ENCODE measurements at places on chromosomes 5 and 9. TPM values are rescaled to one million over a fixed set of nuclear protein-coding genes. Genes with fewer than 3 reads are reported as not detected.

GRCh38 chr5:42840842-42841567 lies 29.3 kb upstream of the SELENOP start:
- no peaks in the 10 kb centered on the region for H3K27me3 ChIP-seq
- no peak overlapping the region for H3K4me3 ChIP-seq
- peaks cover 26% of the 10 kb centered on the region for H3K4me1 ChIP-seq
- H3K27ac ChIP-seq, result peak overlapping the region; percentile 21
- no peaks in the 10 kb centered on the region for H3K36me3 ChIP-seq
- DNase-seq, result no peak

DNA sequence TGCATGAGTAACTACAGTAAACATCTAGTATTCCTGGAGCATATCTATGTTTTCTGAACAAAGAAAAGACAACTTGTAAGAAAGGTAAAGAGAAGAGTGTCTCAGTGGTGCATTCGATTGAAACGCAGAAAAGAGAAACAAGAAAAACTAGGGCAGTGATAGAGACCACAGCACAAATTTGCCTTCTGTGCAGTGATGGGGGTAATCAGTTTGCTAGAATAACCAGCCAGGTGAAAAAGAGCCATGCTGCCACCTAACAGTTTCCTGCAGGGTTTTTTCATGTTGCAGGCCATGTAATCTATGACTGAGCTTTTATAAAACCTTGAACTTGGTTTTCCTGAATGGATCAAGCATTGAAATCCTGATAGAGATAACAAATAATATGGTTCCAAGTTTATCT lies 198.4 kb upstream of the MEF2C start:
- H3K4me3 ChIP-seq, result no peak overlapping the region
- no peak overlapping the region for H3K27ac ChIP-seq
- no peaks in the 10 kb centered on the region for H3K4me1 ChIP-seq
- H3K36me3 ChIP-seq, result no peaks in the 10 kb centered on the region
- no peak for DNase-seq

SPATA31A6 gene
- total RNA-seq, result not detected

SYK gene
- not detected for total RNA-seq

DNA sequence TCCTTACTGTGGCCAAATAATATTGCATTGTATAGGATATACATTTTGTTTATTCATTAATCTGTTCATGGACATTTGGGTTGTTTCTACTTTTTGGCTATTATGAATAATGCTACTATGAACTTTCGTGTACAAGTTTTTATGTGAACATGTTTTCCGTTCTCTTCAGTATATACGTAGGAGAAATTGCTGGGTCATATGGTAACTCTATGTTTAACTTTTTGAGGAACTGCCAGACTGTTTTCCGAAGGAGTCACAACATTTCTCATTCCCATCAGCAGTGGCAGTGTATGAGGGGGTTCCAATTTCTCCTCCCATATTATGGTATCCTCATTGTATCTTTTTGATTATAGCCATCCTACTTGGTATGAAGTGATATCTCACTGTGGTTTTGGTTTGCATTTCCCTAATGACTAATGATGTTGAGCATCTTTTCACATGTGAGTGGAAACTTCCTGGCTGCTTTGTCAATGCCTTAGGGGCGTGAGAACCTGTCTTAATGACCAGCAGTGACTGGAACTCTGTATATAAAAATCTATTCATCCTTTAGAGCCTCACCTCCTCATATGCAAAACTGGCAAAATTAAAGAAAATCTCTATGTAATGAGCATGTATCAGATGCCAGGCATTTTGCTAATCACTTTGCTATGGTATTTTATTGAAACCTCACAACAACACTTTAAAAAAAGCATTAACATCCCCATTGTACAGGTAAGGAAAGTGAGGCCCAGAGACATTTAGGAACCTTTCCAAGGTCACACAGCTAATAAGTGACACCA lies 47.8 kb upstream of the TGFBR1 start:
- H3K27ac ChIP-seq, result peak overlapping the region; percentile 23
- peaks cover 2% of the 10 kb centered on the region for H3K27me3 ChIP-seq
- H3K4me3 ChIP-seq, result no peak overlapping the region
- no peaks in the 10 kb centered on the region for H3K36me3 ChIP-seq
- peaks cover 38% of the 10 kb centered on the region for H3K4me1 ChIP-seq
- DNase-seq, result no peak

GRCh38 chr5:173341961-173342430 lies 13.8 kb upstream of the STC2 start:
- peak overlapping the region; percentile 66 for H3K27ac ChIP-seq
- H3K27me3 ChIP-seq, result no peaks in the 10 kb centered on the region
- peak; percentile 71 for DNase-seq
- no peaks in the 10 kb centered on the region for H3K36me3 ChIP-seq
- H3K4me1 ChIP-seq, result peaks cover 15% of the 10 kb centered on the region
- H3K4me3 ChIP-seq, result no peak overlapping the region

FAM151B gene
- total RNA-seq, result 4.9 TPM

PIP5KL1 gene
- 2.9 TPM for total RNA-seq

RELL2 gene
- 6.1 TPM for total RNA-seq

DNA sequence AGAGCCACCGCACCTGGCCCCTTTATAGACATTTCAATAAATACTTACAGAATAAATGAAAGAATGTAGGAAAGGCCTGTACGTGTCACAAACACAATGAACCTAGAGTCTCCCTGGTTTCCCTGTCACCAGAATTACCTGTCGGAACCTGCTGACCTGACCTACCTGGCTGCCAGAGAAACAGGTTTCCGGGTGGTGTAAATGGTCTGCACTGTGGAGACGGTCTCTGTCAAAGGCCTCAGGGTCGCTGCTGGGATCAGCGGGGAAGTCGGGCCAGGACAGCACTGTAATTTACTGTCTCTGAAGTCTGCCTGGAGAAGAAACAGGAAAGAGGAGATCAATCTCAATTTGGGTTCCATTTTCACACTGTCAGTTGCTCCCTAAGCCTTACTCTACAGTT lies 9.3 kb upstream of the FRRS1L start:
- H3K27ac ChIP-seq, result no peak overlapping the region
- peaks cover 7% of the 10 kb centered on the region for H3K27me3 ChIP-seq
- H3K4me1 ChIP-seq, result peaks cover 3% of the 10 kb centered on the region
- H3K36me3 ChIP-seq, result no peaks in the 10 kb centered on the region
- no peak overlapping the region for H3K4me3 ChIP-seq

DNA sequence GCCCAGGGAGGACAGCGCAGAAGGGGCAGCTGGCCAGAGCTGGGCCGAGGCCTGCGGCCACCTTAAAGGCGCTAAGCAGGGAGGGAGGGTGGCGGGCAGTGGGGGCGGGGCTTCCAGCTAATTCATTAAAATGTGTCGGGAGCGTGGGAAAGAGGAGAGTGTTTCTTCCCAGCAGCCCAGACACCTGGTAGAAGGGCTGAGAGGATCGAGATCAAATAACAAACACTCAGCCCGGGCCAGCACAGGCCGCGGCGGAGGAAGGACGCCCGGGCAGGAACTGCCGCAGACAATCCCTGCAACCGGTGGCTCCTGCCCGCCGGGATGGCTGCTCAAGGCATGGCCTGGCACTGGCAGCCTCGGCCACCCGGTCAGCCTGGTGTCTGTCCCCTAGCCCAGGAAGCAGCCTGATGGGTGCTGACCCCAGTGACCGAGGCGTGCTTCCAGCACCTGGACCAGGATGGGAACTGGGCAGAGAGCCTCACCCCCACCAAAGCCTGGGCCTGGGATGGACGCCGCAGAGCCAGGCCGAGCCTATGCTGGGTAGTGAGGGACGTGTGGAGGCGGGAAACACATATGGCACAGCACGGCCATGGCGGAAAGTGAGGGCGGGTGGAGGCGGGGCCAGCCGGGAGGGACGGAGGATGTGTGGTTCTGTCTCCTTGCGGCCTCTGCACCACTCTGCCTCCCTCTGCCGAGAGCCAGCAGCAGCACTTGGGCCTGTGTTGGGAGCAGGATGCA lies 3.2 kb upstream of the NRARP start:
- peaks cover 2% of the 10 kb centered on the region for H3K27me3 ChIP-seq
- H3K4me1 ChIP-seq, result peaks cover 11% of the 10 kb centered on the region
- H3K27ac ChIP-seq, result no peak overlapping the region
- H3K4me3 ChIP-seq, result no peak overlapping the region
- DNase-seq, result no peak

GRCh38 chr5:168852329-168852728 lies 273.2 kb upstream of the PANK3 start:
- H3K27me3 ChIP-seq, result peaks cover 3% of the 10 kb centered on the region
- no peak for DNase-seq
- peaks cover 9% of the 10 kb centered on the region for H3K4me1 ChIP-seq
- no peaks in the 10 kb centered on the region for H3K36me3 ChIP-seq

DNA sequence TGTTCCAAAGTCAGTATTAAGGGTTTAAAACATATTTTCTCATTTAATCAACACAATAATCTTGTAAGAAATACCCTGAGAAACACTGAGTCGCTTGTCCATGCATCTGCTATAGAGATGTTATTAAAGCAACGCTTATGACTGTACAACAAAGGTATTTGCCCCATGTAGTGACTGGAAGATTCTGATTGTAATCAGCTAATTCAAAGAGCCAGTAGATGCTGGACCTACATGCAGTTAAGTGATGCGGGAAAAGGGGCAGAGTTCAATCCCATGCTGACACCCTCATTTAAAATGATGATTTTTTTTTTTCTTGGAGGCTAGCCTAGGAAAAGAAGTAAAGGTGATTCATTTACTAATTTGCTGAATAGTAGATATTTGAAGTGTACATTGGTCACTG lies 149.3 kb upstream of the MTAP start:
- no peak overlapping the region for H3K4me3 ChIP-seq
- no peak for DNase-seq
- H3K27ac ChIP-seq, result no peak overlapping the region
- H3K27me3 ChIP-seq, result peaks cover 22% of the 10 kb centered on the region

GRCh38 chr5:135704616-135705015 lies 125.8 kb upstream of the CXCL14 start:
- no peaks in the 10 kb centered on the region for H3K36me3 ChIP-seq
- no peak for DNase-seq
- peaks cover 7% of the 10 kb centered on the region for H3K27me3 ChIP-seq
- no peak overlapping the region for H3K27ac ChIP-seq

- no peak overlapping the region for H3K27ac ChIP-seq
- H3K4me3 ChIP-seq, result no peak overlapping the region
- no peak for DNase-seq
- H3K4me1 ChIP-seq, result no peaks in the 10 kb centered on the region
Measured at GRCh38 chr5:51665251-51665593, 282.0 kb downstream of the ISL1 start.

HINT2 gene
- 36.0 TPM for total RNA-seq

DNA sequence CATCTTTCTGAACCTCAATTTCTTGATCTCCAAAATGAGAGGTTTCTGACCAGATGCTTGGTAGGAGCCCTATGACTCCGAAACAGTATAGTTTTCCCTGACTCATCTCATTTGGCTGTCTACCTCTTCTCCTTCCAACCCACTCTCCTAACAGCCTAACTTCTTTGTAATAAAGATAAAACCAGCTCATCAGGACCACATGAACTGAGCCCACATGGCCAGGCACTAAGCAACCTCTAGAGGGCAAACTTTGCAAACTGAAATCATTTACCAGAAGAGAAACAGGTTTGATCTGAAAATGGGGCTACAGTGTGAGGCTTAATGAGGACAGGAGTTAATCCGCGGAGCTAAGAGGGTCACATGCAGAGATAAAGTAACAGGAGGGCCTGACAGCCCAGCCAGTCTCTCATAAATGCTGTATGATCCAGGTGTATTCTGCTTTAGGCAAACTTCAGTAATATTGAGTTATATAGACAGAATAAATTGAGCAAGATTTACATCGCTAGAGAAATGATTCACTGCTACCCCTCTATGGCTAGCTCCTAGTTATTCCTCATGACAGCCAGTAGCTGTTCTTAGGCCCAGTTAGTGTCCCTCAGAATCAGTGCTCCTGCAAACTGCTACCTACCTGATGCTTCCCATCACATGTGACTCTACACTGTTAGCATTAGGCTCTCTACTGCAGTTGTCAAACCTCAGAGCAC lies 64.6 kb downstream of the ABCA1 start:
- no peaks in the 10 kb centered on the region for H3K27me3 ChIP-seq
- peaks cover 70% of the 10 kb centered on the region for H3K4me1 ChIP-seq
- no peak overlapping the region for H3K4me3 ChIP-seq
- H3K36me3 ChIP-seq, result peaks cover 27% of the 10 kb centered on the region
- H3K27ac ChIP-seq, result peak overlapping the region; percentile 58

- H3K4me3 ChIP-seq, result peak overlapping the region; percentile 100
- peak overlapping the region; percentile 100 for H3K27ac ChIP-seq
- no peaks in the 10 kb centered on the region for H3K27me3 ChIP-seq
- H3K36me3 ChIP-seq, result peaks cover 16% of the 10 kb centered on the region
- H3K4me1 ChIP-seq, result peaks cover 34% of the 10 kb centered on the region
Measured at GRCh38 chr9:33291031-33291397, 698 bp downstream of the NFX1 start.

- H3K27me3 ChIP-seq, result no peaks in the 10 kb centered on the region
- no peak for DNase-seq
- peaks cover 36% of the 10 kb centered on the region for H3K4me1 ChIP-seq
- H3K27ac ChIP-seq, result no peak overlapping the region
- no peak overlapping the region for H3K4me3 ChIP-seq
Measured at GRCh38 chr5:32589942-32590869, 4.8 kb downstream of the SUB1 start.

DNA sequence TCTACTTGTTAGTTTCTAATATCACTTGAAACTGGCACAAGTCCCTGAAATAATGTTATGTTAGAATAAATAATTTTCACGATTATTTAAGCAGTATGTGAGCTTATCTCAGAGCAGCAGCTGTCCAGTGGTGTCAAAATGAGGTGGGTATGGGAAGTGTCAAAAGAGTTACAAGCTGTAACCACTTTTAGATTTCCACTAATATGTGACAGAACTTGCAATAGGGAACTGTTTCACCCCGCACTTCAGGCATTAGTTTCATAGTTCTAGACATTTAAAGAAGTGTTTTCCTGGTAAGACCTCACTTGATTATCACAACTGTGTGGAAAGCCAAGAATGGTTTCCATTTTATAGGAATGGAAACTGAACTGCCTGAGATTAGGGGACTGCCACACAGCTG lies 2.9 kb upstream of the ISCA1 start:
- H3K27me3 ChIP-seq, result no peaks in the 10 kb centered on the region
- peaks cover 15% of the 10 kb centered on the region for H3K4me1 ChIP-seq

DNA sequence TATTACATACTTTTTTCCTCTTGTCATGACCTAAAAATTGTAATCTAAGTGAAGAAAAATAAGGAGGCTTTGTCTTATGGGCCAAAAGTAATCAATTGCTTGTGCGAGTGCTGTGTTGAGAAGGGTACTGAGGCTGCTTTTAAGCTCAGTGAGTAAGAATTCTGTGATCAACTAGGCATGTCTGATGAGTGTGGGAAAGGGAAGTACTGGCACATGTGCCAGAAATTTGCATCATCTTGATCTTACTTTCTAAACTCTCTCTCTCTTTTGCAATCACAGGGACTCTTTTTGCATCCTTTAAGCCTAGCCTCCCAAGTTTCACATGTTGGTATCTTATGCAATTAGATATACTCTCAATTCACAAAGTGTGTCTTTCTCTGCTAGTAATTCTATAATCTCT lies 329.9 kb downstream of the KIF4B start:
- no peak for DNase-seq
- no peaks in the 10 kb centered on the region for H3K27me3 ChIP-seq
- H3K4me3 ChIP-seq, result no peak overlapping the region
- no peak overlapping the region for H3K27ac ChIP-seq
- H3K4me1 ChIP-seq, result no peaks in the 10 kb centered on the region
- H3K36me3 ChIP-seq, result no peaks in the 10 kb centered on the region

GRCh38 chr9:96619124-96619465 lies 548 bp downstream of the CDC14B start:
- DNase-seq, result no peak
- H3K4me1 ChIP-seq, result peaks cover 15% of the 10 kb centered on the region
- no peaks in the 10 kb centered on the region for H3K36me3 ChIP-seq
- H3K4me3 ChIP-seq, result peak overlapping the region; percentile 55
- H3K27me3 ChIP-seq, result no peaks in the 10 kb centered on the region

WWC1 gene
- total RNA-seq, result 3.6 TPM

GRCh38 chr9:34121996-34122395 lies 4.5 kb downstream of the DCAF12 start:
- DNase-seq, result no peak
- H3K27ac ChIP-seq, result no peak overlapping the region
- no peaks in the 10 kb centered on the region for H3K27me3 ChIP-seq
- peaks cover 26% of the 10 kb centered on the region for H3K4me1 ChIP-seq
- no peak overlapping the region for H3K4me3 ChIP-seq

Data from osteocyte (in vitro differentiated cells).